ENCODE measurements at places on chromosomes 6 and 20.
A peak's percentile ranks its signal among the peaks of the same experiment; 100 is the strongest.

GRCh38 chr6:34146801-34147592 is 1.1 kb upstream of the GRM4 start:
- DNase-seq, result no peak

DNA sequence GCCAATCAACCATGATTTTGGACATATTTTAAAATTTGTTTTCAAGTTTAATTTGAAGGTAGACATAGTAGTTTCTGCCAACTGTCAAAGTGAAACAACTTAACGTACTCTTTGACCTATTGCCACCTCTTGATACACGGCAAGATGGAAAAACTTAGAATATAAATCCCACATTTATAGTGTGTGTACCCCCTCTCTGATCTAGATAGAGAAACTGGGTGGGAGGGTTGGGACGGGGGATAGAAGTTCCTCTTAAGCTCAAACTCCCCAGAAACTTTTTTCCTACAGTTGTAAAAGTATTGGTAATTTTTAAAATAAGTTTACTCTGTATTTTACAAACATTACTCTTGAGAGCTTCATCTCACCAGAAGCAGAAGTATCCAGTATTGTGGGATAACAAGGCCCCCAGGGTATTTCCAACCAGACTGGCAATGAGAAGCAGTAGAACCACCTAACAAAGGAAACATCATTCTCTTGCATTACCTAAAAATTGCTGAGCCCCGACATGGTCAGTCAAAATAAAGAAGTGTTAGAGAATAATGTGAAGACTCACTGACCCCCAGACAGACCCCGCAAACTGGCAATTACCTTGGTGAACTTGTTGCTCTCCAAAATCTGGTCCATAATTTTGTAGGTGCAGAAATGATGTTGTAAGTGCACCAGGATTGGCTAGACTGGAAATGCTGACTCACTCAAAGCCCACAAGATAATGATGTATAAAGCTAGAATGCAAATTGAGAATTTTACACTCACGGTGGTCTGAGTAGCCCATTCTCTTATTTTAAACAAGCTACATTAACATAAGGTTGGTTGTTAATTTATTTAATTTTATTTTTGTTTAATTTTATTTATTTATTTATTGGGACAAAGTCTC is 74.7 kb upstream of the TNFAIP3 start:
- peak; percentile 76 for DNase-seq

DNA sequence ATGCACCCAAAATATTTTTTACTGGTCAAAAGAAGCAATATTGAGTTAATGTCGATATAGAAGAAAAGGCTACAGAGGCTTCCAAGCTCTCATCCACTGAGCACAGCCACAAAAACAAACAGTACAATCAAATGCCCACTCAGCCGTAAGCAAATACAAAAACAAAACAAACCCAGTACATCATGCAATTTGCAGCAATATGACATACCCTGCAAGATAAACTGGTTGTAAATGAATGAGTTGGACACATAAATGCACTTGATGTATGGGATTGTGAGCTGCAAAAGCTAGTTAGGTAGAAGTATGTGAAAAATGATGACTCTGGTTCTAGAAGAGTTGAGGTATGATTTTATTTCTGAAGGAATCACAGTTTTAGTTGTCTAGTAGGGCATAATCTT is 83.9 kb downstream of the SESN1 start:
- no peak for DNase-seq

- DNase-seq, result peak; percentile 51
Observed at GRCh38 chr6:10478187-10479040, 42.7 kb upstream of the GCNT2 start.

DNA sequence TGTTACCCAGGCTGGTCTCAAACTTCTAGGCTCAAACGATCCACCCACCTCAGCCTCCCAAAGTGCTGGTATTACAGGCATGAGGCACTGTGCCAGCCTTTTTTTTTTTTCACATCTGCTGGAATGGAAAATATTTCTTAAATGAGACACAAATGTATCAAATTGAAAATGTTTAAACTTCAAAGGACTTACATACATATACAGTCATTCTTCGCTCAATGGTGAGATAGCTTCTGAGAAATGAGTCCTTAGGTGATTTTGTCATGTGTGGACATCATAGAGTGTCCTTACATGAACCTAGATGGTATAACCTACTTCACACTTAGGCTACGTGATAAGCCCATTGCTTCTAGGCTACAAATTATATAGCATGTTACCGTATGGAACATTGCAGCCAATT is 43.1 kb downstream of the MICA start:
- DNase-seq, result no peak

DNA sequence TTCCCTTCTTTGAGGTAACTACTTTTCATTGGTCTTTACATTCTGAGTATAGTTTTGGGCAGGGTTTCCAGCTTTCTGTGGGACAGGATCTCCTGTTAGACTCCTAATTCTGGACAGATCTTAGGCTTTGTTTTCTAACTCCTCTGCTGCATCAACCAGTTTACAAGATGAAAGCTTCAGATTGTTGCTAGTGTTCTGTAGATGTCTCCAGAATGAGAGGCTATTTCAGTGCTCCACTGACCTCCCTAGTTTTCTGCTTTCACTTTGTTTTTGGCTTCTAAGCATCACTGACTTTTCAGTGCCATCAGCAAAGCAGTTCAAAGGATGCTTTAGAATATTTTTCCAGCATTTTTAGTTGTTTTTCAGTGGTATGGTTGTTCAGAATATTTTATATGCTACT is 101.4 kb downstream of the LIN28B start:
- peak; percentile 26 for DNase-seq

DNA sequence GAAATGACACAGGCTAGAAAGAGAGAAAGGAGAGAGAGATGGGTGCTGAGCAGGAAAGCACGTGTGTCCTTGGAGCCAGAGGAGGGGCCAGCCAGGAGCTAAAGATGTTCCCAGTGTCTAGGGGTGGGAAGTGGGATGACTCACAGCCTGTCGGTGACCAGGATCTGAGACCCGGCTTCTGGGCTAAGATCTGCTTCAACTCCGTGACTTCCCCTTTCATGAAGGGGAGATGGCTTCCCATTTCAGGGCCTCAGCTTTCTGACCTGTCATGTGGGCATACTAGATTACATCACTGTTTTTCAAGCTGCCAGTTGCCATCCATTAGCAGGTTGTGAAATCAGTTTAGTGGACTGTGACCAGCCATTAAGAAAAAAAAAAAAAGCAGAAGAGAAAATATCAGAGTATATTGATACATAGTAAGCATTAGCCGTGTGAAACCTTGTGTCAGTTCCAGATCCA is 5.4 kb downstream of the TGM3 start:
- peak; percentile 90 for DNase-seq

GRCh38 chr20:24453869-24454268 is 15.6 kb upstream of the SYNDIG1 start:
- no peak for DNase-seq

GRCh38 chr6:136127873-136128272 is 122.2 kb downstream of the MTFR2 start:
- DNase-seq, result no peak

DNA sequence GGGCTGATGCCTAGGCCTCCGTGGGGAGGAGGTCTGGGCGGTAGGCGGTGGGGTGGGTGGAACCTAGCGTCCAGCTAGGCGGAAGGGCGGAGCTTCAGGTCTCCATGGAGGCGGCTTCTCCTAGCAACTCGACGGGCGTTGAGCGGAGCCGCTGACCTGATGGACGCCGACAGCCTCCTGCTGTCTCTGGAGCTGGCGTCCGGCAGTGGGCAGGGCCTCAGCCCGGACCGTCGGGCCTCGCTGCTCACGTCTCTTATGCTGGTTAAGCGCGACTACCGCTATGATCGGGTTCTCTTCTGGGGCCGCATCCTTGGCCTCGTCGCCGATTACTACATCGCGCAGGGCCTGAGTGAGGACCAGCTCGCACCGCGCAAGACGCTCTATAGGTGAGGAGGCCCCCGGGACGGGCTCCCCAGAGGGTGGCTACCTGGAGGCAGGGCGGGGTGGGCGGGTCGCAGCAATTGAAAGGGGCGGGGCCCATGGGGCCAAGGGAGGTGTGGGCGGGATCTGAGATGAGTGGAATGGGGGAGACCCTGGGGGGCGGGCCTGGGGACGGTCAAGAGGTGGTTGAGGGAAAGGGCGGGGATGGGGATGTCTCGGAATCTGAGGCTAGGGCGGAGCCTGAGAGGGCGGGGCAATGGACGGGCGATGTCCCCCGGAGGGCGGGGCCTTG is at the start of gene RSPH9:
Gene RSPH9 (plus strand): TSS at position 97 of the 673 bp plus-strand sequence. CDS start 63 bp downstream, at position 160.
- no peak for DNase-seq

DNA sequence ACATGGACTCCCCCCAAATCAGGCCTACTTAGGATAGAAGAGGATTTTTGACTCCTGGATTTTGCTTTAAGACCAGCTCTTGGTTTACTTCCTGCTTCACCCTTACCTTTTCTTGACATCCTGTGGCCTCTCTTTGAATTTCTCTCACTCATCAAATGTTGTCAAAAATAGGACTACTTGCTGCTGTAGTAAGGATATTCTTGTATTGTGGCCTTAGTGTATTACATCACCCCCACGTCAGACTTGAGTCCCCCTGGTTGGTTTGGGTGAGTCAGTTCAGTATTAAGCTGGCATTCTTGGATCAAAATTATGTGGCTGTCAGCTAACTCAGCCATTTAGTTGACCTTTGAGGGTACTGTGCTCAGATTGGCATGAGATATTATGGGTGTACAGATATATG is 1.1 kb downstream of the TPX2 start:
- DNase-seq, result peak; percentile 56

GRCh38 chr20:39533858-39534257 is 571.7 kb downstream of the DHX35 start:
- no peak for DNase-seq

GRCh38 chr6:106318851-106319250 is 6.7 kb downstream of the ATG5 start:
- DNase-seq, result peak; percentile 51

DNA sequence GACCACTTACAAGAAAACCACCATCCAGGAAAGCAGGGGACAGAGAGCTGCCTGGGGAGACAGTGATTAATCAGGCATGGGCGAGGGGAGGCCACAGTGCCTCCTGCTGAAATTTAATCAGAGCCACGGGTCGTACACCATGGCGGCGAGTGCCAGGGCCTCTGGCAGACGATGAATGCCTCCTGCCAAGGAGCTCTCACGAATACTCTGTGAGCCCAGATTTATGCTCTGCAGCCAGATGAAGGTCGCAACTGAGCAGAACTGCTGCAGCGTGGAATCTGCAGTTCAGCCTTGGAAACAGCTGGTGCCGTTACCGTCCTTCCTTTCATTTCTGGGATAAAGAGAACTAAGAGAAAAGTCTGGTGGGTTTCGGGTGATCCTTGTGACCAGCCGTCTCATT is 85.6 kb downstream of the BFSP1 start:
- DNase-seq, result no peak

DNA sequence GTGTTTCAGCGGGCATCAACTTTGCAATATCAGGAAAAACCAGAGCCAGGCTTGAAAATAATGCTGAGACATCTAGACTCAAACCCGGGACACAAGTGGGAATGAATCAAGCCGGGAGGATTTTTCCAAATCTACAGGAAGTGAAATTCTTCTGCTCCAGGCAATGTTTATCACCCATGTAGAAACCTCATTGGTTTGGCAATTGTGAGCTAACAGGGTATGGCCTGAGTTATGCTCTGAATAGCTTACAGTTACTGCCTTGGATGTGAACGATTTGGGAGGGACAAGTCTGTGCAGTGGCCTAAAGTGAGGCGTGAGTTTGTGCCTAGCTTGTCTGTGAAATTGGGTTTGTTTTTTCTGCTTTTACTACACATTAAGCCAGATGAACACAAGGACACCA is 87.4 kb downstream of the PCSK2 start:
- no peak for DNase-seq

- no peak for DNase-seq
Observed at GRCh38 chr6:105805501-105806023, 280.6 kb upstream of the PRDM1 start.

GRCh38 chr6:17853533-17853932 is 133.9 kb downstream of the KIF13A start:
- DNase-seq, result no peak

- no peak for DNase-seq
Observed at GRCh38 chr6:52726741-52727535, 36.3 kb downstream of the GSTA2 start.

- peak; percentile 89 for DNase-seq
Observed at GRCh38 chr6:36131511-36132245, 1.4 kb downstream of the MAPK13 start.

GRCh38 chr20:22699396-22699795 is 115.0 kb upstream of the FOXA2 start:
- no peak for DNase-seq

DNA sequence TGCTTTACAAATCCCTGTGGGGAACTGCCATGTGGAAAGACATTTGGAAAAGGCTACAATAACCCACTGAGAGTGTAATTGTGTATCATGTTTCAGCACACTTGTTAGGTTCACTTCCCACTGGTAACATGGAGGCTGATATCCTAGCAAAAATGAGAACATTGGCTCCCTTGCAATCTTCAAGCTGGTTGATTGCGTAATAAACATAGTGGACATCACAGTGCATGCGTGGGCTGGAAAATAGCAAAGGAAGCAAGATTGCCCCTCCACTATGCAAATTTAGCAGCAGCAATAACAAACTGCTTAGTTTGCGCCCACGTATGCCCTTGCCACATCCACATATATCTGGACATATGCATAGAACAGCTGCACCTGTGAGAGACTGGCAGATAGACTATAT is 410.2 kb downstream of the MEI4 start:
- no peak for DNase-seq

GRCh38 chr6:113055061-113055460 is 707.9 kb downstream of the RFPL4B start:
- no peak for DNase-seq

GRCh38 chr20:46791722-46792416 is 82.4 kb downstream of the SLC2A10 start:
- DNase-seq, result no peak

DNA sequence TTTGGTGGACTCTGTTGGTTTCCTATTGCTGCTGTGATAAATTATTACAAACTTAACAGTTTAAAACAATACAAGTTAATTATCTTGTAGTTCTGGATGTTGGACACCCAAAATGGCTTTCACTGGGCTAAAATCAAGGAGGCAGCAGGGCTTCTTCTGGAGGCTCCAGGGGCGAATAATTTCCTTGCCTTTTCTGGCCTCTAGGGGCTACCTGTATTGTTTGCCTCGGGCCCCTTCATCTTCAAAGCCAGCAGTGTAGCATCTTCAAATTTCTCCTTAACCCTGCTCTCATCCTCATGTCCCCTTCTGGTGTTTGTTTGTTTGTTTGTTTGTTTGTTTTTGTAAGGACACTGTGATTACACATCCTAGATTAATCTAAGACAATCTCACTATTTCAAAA is 60.5 kb upstream of the ANKEF1 start:
- no peak for DNase-seq

- no peak for DNase-seq
Observed at GRCh38 chr20:7617797-7618196, 322.5 kb downstream of the HAO1 start.

GRCh38 chr20:49615401-49616153 is 47.6 kb upstream of the PTGIS start:
- DNase-seq, result no peak

DNA sequence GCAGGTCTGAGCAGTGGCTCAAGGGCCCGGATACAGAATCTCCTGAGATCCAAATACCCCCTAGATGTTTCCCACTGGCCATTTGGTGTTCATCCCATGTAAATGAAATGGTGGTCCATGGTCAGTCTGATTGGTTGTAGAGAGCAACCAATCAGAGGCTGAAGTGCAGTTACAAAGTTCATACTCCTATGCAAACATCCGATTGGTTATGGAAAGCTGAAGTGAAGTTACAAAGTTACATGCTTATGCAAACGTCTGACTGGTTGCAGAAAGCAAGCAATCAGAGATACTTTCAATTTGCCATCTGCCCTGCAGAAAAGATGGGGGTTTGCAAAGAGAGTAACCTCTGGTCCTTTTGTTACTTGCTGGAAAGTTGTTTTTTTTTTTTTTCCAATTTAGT is 313.6 kb downstream of the CDKAL1 start:
- no peak for DNase-seq

Measured in common myeloid progenitor, CD34-positive (primary cell).